Sciatic nerve (tissue), 2 donors: ENCODE measurements at places on chromosomes 1 and 21. TPM values are rescaled to one million over a fixed set of nuclear protein-coding genes. Genes with fewer than 3 reads are reported as not detected.

DNA sequence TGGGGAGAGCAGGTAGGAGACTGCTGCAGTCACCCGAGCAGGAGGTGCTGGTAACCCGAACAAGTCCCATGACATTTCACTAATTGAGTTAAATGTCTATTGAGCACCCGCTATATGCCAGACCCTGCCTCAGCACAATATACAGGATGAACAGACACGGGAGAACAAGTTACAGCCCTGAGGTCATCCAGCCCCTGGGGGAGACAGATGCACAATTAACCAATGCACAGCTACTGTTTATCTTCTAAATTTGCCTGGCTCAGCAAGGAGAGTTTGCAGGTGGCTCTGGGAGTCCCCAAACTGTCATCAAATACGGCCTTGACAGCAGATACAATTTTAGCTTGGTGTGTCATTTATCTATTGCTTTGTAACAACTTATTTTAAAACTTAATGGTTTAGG, 18.1 kb downstream of the CITED4 start:
- no peak for DNase-seq

DNA sequence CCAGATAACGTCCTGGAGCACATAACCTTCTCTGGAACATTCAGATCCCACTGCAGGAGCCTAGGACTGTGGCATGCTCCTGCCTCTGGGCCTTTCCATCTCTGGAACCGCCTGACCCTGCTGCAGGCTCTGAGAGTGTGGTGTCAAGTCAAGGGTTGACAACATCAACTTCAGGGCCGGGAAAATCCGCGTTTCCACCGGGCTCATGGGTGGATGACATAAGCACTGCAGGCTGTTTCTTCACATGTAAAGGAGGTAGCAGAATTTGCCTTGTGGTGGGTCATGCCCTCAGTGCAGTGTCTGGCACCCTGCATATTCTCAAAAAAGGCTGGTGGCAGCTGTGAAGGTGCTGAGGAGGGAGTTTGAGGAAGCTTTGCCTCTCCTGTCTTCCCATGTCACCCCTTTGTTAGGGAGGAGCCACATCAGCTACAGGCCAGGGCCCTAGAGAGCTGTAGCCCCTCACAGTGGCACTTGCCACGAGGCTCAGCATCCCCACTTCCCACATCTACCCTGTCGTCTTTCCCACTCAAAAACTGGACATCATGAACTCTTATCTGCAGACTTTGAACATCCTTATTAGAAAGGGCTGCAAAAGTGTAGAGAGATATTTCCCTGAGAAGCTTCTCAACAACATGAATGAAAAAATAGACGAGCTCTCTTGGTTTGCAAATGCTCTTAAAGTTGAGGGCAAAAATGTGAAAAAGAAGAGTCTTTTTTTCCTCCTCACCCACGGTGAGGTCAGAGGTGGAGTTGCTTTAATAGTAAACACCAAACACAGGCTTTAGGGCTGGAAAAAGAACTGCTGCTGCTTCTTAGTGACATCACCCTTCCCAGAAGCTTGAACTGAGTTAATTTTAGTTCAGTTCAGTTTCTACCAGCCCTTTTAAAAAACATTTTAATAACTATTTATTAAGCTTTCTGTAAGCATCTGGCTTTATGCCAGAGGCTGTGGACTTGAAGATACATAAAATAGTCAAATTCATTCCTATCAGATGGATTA, 121.3 kb downstream of the HUNK start:
- DNase-seq: no peak

- no peak for DNase-seq
These were observed 15.2 kb downstream of the CDK18 start for GRCh38 chr1:205519541-205520131.

DNA sequence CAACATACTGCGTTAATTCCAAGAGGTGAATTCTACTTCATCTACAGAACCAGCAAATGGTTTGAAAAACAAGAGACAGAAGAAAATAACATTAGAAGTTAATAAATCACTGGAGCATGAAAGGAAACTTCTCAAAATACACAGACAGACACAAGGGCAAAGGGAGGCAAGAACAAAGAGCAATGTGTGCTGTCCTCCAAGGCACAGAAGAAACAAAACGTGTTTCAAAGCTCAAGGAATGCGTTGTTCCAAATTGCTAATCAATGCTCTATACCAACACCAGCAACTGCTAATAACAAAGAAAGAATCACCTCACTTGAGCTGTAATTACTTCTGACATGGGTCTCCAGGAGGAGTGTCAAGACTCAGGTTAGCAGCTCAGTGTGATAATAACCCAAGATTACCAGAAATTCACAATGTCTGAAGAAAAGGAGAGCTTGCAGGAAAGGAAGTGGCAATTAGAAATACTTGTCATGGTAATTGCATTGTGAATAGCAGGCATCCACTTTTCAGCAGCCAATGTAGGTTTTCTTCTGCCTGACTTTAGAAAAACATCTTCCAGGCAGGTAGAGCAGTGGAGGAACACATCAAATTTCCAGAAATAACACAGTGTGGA, 175.4 kb downstream of the SEC16B start:
- DNase-seq: no peak

GRCh38 chr1:112356765-112357164, 39.2 kb upstream of the CTTNBP2NL start:
- DNase-seq: no peak

DNA sequence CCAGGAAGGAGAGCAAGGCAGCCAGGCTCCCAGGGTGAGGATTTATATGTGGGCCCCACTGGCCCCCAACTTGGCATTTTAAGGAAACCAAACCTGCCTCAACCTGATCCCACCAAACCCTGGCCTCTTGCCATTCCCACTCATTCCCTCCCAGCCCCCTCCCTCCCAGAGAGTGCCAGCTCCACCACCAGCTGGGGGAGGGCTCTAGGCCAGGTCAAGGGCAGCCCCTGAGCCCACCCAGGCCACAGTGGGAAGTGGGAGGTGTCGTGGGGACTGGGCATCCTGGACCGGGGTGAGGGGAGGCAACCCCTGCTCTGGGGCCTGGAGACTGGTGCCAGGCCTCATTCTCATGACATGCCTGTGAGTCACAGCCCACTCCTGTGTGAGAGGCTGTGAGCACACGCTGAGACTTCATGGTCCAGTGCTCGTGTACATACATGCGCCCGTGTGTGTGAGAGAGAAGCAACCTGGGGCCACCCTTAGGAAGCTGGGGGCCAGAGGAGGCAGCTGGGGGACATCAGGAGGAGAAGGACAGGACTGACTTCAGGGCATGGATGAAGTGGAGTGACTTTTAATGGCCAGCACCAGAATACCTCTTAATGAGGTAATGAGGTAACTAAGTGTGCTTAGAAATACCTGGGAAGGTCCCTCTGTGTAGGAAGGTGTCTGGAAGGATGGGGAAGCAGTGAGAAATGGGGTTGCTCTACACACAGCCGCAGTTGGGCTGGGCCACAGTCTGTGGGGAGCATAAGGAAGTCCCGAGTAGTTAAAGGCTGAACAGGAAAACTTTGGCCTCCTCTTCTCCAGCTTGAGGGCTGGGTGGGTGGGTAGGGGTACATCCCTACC, at the start of gene S100A2:
TSS of gene S100A2 (minus strand) at position 316 of the 846 bp plus-strand sequence. CDS start 1,967 bp downstream, outside the sequence.
- peak; percentile 67 for DNase-seq

DNA sequence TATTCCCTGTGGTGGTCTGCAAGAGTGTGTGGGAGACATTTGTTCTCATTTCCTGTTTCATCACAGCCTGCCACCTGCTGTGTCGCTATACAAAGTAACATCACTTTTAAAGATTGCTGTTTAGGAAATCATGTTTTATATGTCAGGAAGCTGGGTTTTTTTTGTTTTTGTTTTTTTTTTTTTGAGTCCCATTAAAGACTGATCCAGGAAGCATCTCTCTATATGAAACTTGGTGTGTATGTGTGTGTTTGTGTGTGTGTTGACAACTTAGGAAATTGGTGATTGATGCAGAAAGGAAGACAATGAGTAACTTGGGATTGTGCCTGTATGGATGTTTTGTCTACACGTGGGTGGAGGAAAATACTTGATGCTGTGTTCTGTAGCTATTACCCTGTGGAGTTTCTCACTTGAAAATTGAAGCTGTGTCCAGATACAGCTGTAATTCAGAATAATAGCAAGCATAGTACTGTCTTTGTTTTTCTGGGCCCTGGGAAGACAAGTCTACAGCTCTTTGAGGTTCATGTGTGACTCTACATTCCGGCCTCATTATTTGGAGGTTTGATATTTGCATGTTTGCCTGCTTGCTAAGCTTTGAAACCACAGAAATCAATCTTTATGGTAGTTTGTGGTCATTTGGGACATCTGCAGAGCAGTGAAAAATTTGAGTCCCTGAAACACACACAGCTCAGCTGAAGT, 47.9 kb downstream of the LAMC1 start:
- DNase-seq: no peak

GRCh38 chr1:101496109-101496508, 259.3 kb downstream of the S1PR1 start:
- DNase-seq: no peak

DNA sequence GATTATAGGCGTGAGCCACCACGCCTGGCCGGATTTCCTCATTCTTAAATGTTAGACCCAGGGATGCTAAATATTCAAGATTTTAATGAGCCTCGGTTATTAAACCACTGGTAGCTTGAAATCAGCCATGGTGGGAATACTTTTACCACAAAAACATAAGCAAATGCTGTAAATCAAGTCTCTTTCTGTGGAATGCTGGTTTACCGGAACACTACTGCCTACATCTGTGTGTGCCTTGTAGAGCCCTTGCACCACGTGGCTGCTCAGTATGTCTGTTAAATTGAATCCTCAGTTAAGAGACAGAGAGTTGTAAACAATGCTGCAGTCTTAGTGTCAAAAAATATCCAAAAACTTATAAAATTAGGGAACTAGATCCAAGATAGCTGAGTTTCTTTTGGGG, 26.8 kb upstream of the CNN3 start:
- no peak for DNase-seq

The DDR2 gene
- total RNA-seq: 132 TPM

The HOOK1 gene
- total RNA-seq: 0.53 TPM

The LAMTOR5 gene
- total RNA-seq: 91.4 TPM

The ERI3 gene
- 59.8 TPM for total RNA-seq

The INKA2 gene
- 17.9 TPM for total RNA-seq

The MYCL gene
- 2.5 TPM for total RNA-seq
